IPS DF 6.9 (cell line): ENCODE measurements at places on chromosomes 2 and 18.
A peak's percentile ranks its signal among the peaks of the same experiment; 100 is the strongest.

- DNase-seq: no peak
Observed at GRCh38 chr2:235088496-235088921, 136.7 kb downstream of the SH3BP4 start.

DNA sequence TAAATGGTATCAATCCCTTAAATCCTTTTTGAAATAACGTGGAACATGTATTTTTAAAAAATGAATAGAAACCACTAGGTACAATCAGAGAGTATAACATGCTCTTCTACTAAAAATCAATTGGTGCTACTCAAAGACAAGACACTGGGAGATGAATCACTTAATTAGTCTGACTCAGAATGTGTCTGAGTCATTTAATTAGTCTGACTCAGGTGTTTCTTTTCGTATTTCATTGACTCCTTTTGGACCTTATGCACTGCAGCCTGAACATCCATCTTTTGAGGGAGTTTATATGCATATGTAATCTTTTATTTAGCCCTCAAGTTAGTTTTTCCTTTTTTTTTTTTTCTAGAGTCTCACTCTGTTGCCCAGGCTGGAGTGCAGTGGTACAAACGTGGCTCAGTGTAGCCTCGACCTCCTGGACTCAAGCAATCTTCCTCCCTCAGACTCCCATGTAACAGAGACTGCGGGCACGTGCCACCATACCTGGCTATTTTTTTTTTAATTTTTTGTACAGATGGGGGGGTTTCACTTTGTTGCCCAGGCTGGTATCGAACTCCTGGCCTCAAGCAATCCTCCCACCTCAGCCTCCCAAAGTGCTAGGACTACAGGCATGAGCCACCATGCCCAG lies 26.5 kb downstream of the PPP4R3B start:
- no peak for DNase-seq

GRCh38 chr2:201058914-201059313 lies 12.6 kb downstream of the HYCC2 start:
- no peak for DNase-seq

DNA sequence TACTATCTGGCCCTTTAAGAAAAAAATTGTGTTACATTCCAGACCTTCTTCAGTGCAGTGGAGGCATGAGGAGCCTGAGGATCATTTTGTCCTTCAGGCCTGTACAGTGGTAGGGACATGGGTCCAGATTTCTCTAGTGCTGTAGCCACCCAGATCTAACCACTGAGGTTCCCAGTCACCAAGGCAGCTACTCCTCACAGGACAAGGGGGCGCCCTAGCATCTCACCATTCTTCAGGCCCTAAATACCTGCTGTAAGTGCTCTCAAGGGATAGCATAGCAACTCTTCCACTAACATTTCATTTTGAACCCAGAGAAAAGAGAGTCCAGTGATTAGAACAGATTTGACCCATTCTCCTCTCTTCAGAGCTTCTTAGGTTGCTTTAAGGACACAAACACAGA lies 1533.0 kb downstream of the LRP1B start:
- peak; percentile 13 for DNase-seq

DNA sequence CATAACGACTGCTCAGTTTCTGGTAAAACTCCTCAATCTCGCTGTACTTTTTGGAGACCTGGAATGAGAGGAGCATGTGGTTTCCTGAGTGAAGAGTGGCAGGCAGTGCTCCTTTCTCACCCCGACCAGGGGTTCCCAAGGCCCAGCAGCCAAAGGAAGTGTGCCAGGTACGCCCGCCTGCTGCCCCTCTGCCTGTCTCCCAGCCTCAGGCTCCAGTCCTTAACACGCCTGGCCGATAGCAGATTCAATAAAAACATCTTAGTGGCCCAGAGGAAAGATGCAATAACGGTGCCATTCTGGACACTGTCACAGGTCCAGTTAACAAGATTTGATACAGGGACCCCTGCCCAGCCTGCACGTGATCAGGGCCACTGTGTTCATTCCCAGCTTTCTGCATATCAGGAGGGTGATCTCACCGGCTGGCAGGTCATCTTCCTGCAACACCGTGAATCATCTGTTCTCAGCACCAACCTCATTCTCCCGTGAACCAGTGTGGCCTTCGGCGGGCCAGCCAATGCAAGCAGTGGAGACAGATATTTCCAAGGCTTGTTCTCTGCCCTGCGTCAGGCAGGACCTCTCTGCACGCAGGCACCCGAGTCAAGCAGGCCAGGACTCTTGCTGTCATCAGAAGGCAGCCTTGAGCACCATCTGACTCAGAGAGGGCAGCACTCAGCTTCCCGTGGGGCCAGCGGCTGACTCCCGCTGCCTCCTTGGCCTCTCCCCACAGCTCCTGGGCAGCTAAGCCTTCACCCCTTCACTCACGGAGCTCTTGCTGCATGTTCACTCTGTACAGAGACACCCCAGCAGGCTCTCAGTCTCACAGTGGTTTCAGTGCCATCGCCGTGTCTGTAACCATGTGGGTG lies 9.5 kb downstream of the HS1BP3 start:
- DNase-seq: no peak

- DNase-seq: peak; percentile 91
Observed at GRCh38 chr2:5725794-5726463, 33.7 kb downstream of the SOX11 start.

GRCh38 chr2:236338495-236339184 lies 74.4 kb upstream of the ASB18 start:
- DNase-seq: no peak

DNA sequence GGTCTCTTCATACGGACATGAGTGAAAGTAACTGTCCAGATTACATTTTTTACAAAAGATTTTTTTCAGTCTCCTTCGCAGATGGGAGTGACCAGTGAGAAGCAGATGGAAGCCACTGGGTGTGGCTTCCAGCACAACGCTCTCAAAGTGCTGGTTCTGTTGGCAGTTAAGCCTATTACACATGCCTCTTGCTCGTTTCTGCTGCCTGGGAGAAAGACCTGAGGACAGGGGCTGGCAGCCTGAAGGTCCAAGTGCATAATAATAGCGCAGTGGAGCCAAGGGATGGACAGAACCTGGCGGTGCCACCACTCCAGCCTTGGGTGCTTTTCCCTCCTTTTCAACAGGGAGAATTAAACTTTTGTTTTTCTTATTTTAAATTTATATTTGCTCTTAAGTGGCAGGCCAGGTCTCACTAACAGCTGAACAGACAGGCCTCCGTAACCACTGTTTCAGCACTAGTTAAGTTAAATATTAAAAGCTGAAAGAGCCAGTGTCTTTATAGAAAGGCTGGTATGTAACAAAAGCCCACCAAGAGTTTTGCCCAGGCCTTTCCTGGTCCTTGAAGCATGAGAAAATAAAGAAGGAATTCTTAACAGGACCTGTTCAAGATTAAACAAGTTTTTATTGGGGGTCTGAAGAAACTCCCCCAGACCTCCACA lies 1.2 kb upstream of the SKA1 start:
- DNase-seq: no peak

- DNase-seq: no peak
Observed at GRCh38 chr2:120343100-120343432, 2.9 kb upstream of the INHBB start.

DNA sequence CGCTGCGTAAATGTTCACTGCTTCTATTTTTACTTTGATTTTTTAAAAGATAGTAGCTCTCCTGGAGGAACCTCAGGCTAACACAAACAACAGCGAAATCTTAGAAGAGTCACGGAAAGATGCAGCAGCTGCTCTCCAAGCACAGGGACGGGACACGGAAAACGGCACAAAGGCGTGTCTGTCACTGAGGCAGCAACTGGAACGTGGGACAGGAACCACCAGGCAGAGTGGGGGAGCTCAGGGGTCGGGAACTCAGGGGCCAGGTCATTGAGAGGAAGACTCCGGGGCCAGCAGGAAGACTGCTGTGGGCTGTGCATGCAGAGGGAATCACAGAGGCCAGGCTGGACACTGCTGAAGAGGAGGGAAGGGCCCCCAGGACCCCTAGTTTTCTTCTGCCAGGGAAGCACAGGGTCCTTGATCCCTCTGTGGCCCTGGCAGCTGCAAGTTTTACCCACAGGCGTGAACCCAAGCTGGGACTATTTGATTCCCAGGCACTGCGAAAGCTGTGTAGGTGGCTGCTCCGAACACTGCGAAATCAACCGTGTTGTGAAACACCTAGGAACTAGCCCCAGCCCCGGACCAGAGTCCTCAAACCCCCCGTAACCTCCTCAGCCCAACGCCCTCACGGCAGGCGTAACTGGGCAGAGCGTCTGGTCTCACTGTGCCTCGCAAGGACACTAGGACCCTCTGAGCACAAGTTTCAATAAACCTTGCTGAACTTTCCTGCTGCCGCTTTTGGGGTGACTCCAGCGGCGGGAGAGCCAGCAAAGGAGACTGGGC lies 263.0 kb downstream of the EIPR1 start:
- no peak for DNase-seq

GRCh38 chr18:24198461-24198860 lies 59.6 kb downstream of the CABYR start:
- DNase-seq: no peak

GRCh38 chr2:96961210-96961950 lies 25.0 kb downstream of the FAM178B start:
- no peak for DNase-seq

- DNase-seq: no peak
Observed at GRCh38 chr2:41779888-41780287, 267.9 kb upstream of the PKDCC start.

- DNase-seq: no peak
Observed at GRCh38 chr2:214706986-214707385, 102.5 kb downstream of the BARD1 start.
